ENCODE measurements at places on chromosomes 2 and 18.

GRCh38 chr2:57890464-57890863 lies 156.1 kb upstream of the VRK2 start:
- no peak for DNase-seq

DNA sequence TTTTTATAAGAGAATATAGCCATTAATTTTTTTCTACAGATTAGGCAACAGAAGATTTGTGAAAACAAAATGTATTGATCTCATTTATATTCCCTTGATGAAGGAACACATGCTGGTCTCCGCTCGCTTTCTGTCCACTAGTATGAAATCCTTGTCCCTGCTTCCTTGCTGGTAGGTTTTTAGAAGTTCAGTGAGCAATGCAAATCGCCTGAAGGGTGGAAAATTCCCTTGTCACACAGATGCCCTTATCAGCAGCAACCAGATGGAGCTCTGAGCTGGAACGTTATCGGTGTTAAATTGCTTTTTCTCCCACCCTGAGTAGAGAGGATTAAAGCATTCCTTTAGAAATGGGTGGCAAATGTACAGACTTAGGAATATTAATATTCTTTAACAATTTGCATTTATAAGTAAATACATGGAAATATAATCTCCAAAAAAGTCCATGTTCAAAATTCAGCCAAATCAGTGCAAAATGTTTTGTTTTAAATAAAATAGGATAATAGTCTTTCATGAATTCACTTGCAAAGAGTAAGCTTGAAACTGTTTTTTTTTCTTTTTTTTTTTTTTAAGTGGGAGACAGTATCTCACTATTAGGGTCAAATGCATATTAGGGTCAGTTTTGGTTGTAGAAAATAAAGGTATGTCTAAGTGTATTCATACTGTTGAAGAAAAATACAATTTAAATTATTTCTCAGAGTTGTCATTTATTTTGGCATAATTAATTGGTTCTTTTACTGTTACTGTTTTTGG lies 164.0 kb upstream of the MYO3B start:
- DNase-seq = no peak

- DNase-seq = no peak
Measured at GRCh38 chr2:53075760-53076159, 691.8 kb upstream of the CHAC2 start.

- DNase-seq = no peak
Measured at GRCh38 chr18:22514655-22515054, 96.9 kb upstream of the CTAGE1 start.

DNA sequence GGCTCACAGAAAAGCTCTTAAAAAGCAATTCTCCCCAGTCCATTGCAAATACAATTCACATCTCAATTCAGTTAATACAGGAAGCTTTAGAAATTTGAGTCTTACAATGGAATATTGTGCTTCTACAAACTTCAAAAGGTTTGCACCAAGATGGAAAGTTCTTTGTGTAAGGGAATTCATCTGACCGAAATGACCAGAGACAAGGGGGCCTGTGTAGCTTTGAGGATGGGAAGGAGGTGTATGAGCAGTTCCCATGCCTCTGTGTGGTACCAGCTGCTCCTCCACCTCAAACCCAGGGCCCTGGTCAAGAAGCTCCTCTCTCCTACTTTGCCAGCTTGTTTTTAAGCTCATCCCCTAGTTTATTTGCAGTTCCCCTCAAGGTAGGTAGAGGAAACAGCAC lies 312.8 kb upstream of the PKDCC start:
- no peak for DNase-seq

DNA sequence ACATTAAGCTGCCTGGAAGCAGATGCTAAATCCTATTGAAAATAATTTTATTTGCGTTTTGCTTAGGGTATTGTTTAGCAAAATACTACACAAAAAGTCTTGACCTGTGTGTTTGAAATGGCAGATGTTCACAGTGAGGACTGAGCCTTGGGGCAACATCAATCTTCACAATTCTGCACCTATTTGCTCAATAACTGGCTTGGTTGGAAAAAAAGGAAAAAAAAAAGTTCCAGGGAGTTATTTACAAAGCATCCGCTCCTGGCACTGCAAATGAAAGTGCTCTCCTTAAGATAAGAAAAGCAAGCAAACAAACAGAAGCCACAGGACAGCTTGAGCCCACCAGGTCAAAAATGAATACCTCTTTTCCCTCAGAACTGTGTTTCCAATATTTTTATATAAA lies 77.7 kb downstream of the MAP2 start:
- DNase-seq = no peak

Data from CD4-positive, alpha-beta T cell treated with Interleukin-1 beta for 1 hour (primary cell).